ENCODE measurements at places on chromosomes 6 and 20.

- H3K36me3 ChIP-seq = no peaks in the 10 kb centered on the region
- no peak overlapping the region for H3K27ac ChIP-seq
- no peak for DNase-seq
Measured at GRCh38 chr6:128131036-128131435, 230.2 kb upstream of the THEMIS start.

DNA sequence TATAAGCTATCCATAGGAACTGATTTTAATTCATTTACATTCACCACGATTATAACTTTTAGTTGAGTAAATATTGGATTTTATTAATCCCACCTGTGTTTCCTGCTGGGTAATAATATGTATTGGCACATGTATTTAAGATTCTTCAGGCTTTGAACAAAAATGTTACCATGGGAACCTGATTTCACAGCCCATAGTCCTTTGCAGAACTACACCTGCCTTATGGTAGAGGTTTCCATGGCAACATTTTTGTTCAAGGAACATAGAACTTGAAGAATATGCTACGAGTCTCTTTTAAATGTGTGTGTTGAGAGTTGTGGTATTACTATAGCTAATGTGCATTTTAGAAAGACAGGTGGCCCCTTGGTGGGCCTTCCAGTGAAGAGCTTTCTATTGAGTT lies 317.4 kb downstream of the SAMD5 start:
- no peak for DNase-seq
- no peak overlapping the region for H3K27ac ChIP-seq
- H3K36me3 ChIP-seq = no peaks in the 10 kb centered on the region
- no peaks in the 10 kb centered on the region for H3K4me1 ChIP-seq
- H3K4me3 ChIP-seq = no peak overlapping the region

- no peaks in the 10 kb centered on the region for H3K36me3 ChIP-seq
- no peak overlapping the region for H3K4me3 ChIP-seq
- H3K27me3 ChIP-seq = no peaks in the 10 kb centered on the region
- no peak overlapping the region for H3K27ac ChIP-seq
Measured at GRCh38 chr6:135870722-135871121, 19.2 kb downstream of the PDE7B start.

GRCh38 chr6:5941188-5941587 lies 65.5 kb downstream of the NRN1 start:
- H3K27ac ChIP-seq = no peak overlapping the region
- no peaks in the 10 kb centered on the region for H3K4me1 ChIP-seq
- no peaks in the 10 kb centered on the region for H3K36me3 ChIP-seq
- no peak overlapping the region for H3K4me3 ChIP-seq
